ENCODE measurements at places on chromosomes 4 and X. TPM values are rescaled to one million over a fixed set of nuclear protein-coding genes. Genes with fewer than 3 reads are reported as not detected.

DNA sequence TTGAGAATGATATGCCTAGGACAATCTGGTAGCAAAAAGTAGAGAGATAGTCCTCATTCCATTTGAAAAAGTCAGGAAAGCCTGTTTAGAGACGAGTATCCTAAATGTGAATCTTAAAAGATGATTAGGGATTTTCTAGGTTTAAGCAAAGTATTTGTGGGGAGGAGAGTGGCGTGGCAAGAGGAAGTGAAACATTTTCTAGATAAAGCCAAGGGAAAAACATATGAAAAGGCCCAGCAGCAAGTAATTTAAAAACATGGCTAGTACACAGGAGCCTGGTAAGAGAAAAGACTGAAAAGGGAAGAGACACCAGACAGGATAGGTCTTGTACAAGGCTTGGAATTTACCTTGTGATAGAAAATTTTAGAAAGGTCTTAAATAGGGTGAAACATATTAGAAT is 45.9 kb downstream of the CORIN start:
- H3K27ac ChIP-seq = no peak overlapping the region
- H3K4me3 ChIP-seq = no peak overlapping the region
- no peaks in the 10 kb centered on the region for H3K4me1 ChIP-seq
- H3K27me3 ChIP-seq = no peaks in the 10 kb centered on the region
- no peak for DNase-seq
- no peaks in the 10 kb centered on the region for H3K36me3 ChIP-seq

GRCh38 chrX:49041744-49042580 is 1.2 kb downstream of the TFE3 start:
- no peak for DNase-seq
- peak overlapping the region; percentile 96 for H3K27ac ChIP-seq
- peak overlapping the region; percentile 72 for H3K4me3 ChIP-seq
- H3K4me1 ChIP-seq = peaks cover 24% of the 10 kb centered on the region

The SLC9A7 gene
- total RNA-seq = 7.9 TPM

The DDX53 gene
- not detected for total RNA-seq

- H3K36me3 ChIP-seq = no peaks in the 10 kb centered on the region
- no peak overlapping the region for H3K27ac ChIP-seq
- DNase-seq = no peak
- H3K4me1 ChIP-seq = no peaks in the 10 kb centered on the region
- no peaks in the 10 kb centered on the region for H3K27me3 ChIP-seq
These were observed 4.7 kb downstream of the USP51 start for GRCh38 chrX:55484948-55485347.

- DNase-seq = no peak
- H3K4me1 ChIP-seq = peaks cover 13% of the 10 kb centered on the region
- no peak overlapping the region for H3K27ac ChIP-seq
- H3K4me3 ChIP-seq = no peak overlapping the region
These were observed 101.9 kb downstream of the CEP135 start for GRCh38 chr4:56050625-56051024.

GRCh38 chrX:22429704-22430103 is 157.0 kb downstream of the CBLL2 start:
- no peak for DNase-seq
- no peaks in the 10 kb centered on the region for H3K4me1 ChIP-seq
- no peak overlapping the region for H3K4me3 ChIP-seq
- H3K36me3 ChIP-seq = no peaks in the 10 kb centered on the region

The NHS gene
- total RNA-seq = 2.7 TPM

- no peak for DNase-seq
- H3K27ac ChIP-seq = no peak overlapping the region
- H3K36me3 ChIP-seq = no peaks in the 10 kb centered on the region
These were observed 231.2 kb upstream of the SLC7A11 start for GRCh38 chr4:138473339-138473738.

The SSX2B gene
- not detected for total RNA-seq

GRCh38 chr4:39970671-39971640 is 6.8 kb downstream of the PDS5A start:
- peak overlapping the region; percentile 79 for H3K27ac ChIP-seq
- peaks cover 41% of the 10 kb centered on the region for H3K36me3 ChIP-seq
- no peaks in the 10 kb centered on the region for H3K27me3 ChIP-seq
- no peak overlapping the region for H3K4me3 ChIP-seq
- H3K4me1 ChIP-seq = peaks cover 52% of the 10 kb centered on the region
- DNase-seq = peak; percentile 54

The PPBP gene
- 9.7 TPM for total RNA-seq

DNA sequence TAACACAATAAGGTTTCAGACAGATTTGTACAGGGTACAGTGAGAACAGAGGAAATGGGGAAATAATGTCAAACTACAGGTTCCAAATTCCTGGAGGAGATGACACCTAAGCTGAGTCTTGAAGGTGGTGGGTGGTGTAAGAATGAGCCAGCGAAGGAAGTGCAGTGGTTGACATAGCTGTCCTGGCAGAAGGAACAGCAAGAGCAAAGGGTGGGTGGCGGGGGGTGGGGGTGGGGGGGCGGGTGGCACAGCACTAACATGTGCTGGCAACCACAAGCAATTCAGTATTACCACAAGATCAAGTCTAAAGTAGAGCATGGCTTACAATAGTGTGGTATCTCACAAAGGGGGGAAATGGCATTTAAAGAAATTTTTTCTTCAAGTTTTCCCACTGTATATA is 13.1 kb upstream of the G3BP2 start:
- no peak overlapping the region for H3K4me3 ChIP-seq
- DNase-seq = no peak
- no peaks in the 10 kb centered on the region for H3K27me3 ChIP-seq
- H3K36me3 ChIP-seq = no peaks in the 10 kb centered on the region
- H3K27ac ChIP-seq = no peak overlapping the region

GRCh38 chrX:51098046-51098445 is 187.5 kb downstream of the BMP15 start:
- no peak for DNase-seq
- no peak overlapping the region for H3K4me3 ChIP-seq
- H3K4me1 ChIP-seq = no peaks in the 10 kb centered on the region
- H3K27ac ChIP-seq = no peak overlapping the region
- no peaks in the 10 kb centered on the region for H3K27me3 ChIP-seq

GRCh38 chr4:97507587-97508245 is 635.6 kb downstream of the STPG2 start:
- no peaks in the 10 kb centered on the region for H3K27me3 ChIP-seq
- no peak overlapping the region for H3K4me3 ChIP-seq
- H3K36me3 ChIP-seq = no peaks in the 10 kb centered on the region
- H3K27ac ChIP-seq = no peak overlapping the region
- DNase-seq = no peak

DNA sequence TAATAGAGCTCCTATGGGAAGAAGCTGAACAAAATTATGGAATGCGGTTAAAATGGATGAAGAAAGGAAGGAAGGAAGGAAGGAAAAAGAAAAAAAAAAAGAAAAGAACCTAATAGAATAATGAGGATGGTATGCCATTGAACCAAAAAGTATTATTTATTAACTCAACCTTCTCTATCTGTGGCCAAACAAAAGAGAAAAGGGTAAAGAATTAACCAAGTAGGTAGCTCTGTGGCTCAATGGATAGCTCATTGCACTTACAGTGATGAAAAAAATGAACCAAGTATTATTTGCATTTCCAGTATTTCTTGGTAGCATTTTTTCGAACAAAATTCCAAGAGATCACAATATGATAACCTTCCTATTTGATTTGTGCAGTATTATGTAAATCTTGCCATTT is 56.9 kb upstream of the SLC39A8 start:
- no peaks in the 10 kb centered on the region for H3K36me3 ChIP-seq
- no peak overlapping the region for H3K4me3 ChIP-seq
- DNase-seq = no peak
- no peak overlapping the region for H3K27ac ChIP-seq

- no peak overlapping the region for H3K4me3 ChIP-seq
- no peak overlapping the region for H3K27ac ChIP-seq
- no peaks in the 10 kb centered on the region for H3K27me3 ChIP-seq
- H3K36me3 ChIP-seq = no peaks in the 10 kb centered on the region
- no peaks in the 10 kb centered on the region for H3K4me1 ChIP-seq
These were observed 58.0 kb downstream of the RHOH start for GRCh38 chr4:40254608-40255392.

- no peaks in the 10 kb centered on the region for H3K27me3 ChIP-seq
- H3K4me1 ChIP-seq = no peaks in the 10 kb centered on the region
- H3K4me3 ChIP-seq = no peak overlapping the region
- no peak overlapping the region for H3K27ac ChIP-seq
- no peak for DNase-seq
These were observed 40.5 kb upstream of the HSD17B10 start for GRCh38 chrX:53474707-53475106.

DNA sequence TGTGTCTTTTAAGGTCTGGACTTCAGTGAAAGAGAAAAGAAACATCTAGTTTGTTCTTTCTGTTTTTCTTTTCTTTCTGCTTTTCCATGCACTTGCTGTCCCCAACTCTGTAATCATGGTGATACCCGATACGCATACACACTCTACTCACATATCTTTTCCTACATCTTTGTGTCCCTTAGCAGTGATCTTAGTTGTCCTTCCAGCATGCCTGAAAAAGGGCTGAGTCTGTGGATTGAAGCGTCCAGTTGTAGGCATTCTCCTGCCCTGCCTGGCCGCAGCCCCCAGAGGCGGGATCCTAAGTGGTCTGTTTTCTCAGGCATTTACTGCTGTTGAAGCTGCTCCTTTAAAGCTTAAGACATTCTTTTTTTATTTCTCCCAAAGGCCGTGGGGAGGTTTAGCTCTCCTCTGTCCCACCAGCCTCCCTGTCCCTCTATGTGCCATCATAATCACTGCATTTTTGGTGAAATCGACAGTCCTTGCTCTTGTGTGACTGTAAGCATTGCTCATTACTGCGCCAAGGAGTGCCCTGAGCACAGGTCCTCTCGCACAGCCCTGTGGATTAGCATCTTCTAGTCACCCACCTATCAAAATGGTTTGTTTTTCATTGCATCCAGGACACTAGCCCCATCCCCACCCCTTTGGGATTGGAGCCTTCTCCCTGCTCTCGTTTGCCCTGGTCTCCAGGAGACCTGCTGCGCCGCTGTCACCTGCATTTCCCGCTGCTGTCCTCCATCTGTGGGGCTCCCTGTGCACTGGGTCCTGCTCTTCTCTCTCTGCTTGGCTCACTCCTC is 4.4 kb downstream of the RGS12 start:
- H3K4me1 ChIP-seq = peaks cover 35% of the 10 kb centered on the region
- H3K27ac ChIP-seq = no peak overlapping the region
- no peaks in the 10 kb centered on the region for H3K27me3 ChIP-seq

The MAGEA2B gene
- not detected for total RNA-seq

The PFKFB1 gene
- 0.27 TPM for total RNA-seq

- no peaks in the 10 kb centered on the region for H3K36me3 ChIP-seq
- DNase-seq = no peak
- H3K27ac ChIP-seq = no peak overlapping the region
- H3K4me1 ChIP-seq = no peaks in the 10 kb centered on the region
- H3K4me3 ChIP-seq = no peak overlapping the region
- no peaks in the 10 kb centered on the region for H3K27me3 ChIP-seq
These were observed 282.9 kb downstream of the RAB28 start for GRCh38 chr4:13201241-13201640.

The SHROOM2 gene
- 9.3 TPM for total RNA-seq

GRCh38 chrX:16892504-16893362 is 22.6 kb upstream of the RBBP7 start:
- H3K4me1 ChIP-seq = no peaks in the 10 kb centered on the region
- H3K27me3 ChIP-seq = no peaks in the 10 kb centered on the region
- DNase-seq = peak; percentile 45
- H3K27ac ChIP-seq = no peak overlapping the region

- H3K27me3 ChIP-seq = no peaks in the 10 kb centered on the region
- no peaks in the 10 kb centered on the region for H3K4me1 ChIP-seq
- DNase-seq = no peak
- no peak overlapping the region for H3K27ac ChIP-seq
- no peaks in the 10 kb centered on the region for H3K36me3 ChIP-seq
These were observed 76.0 kb downstream of the ABLIM2 start for GRCh38 chr4:8082517-8083055.

- no peaks in the 10 kb centered on the region for H3K4me1 ChIP-seq
- DNase-seq = no peak
- H3K36me3 ChIP-seq = no peaks in the 10 kb centered on the region
- no peak overlapping the region for H3K27ac ChIP-seq
- no peak overlapping the region for H3K4me3 ChIP-seq
- H3K27me3 ChIP-seq = no peaks in the 10 kb centered on the region
These were observed 156.4 kb downstream of the VEGFC start for GRCh38 chr4:176636292-176636691.

The SMR3B gene
- total RNA-seq = not detected

DNA sequence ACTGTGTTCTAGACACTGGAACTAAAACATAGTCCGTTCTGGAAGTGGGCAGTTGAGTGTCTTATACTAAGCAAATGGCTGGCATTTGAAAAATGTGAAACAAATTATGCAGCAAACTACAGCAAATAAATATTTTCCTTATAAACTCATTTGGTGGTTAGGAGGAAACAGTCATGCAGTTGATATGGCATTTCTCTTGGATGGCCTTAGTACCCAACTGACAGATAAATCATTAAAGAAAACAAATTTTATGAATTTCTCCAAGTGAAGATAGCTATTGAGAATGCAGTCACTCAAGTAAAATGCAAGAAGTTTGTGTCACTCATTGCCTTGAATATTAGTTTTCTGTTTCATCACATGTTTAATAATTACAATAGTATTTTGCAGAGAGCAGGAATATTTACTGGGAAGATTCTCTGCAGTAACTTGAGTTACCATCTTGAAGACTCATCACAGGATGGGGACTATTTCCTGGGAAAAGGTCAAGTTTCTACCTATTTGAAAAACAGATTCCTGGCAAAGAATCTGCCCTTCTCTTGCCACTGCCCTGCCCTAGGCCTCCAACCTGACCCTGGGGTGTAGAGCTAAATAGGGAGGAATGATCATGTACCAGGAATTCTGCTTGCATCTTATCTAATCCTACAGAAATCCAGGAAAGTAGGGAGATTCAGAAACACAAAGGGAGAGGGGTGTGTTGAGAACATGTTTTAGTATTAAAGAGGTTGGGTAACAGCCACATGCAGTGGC is 105.9 kb downstream of the SH3RF1 start:
- no peak overlapping the region for H3K27ac ChIP-seq
- peaks cover under 1% of the 10 kb centered on the region for H3K4me1 ChIP-seq
- no peak overlapping the region for H3K4me3 ChIP-seq
- H3K27me3 ChIP-seq = no peaks in the 10 kb centered on the region
- H3K36me3 ChIP-seq = no peaks in the 10 kb centered on the region

- no peaks in the 10 kb centered on the region for H3K36me3 ChIP-seq
- no peak overlapping the region for H3K27ac ChIP-seq
- no peaks in the 10 kb centered on the region for H3K27me3 ChIP-seq
- H3K4me1 ChIP-seq = peaks cover 8% of the 10 kb centered on the region
- no peak overlapping the region for H3K4me3 ChIP-seq
- DNase-seq = no peak
These were observed 180.4 kb downstream of the SLIT2 start for GRCh38 chr4:20432088-20432487.
